ENCODE measurements at places on chromosomes 11 and 22.

DNA sequence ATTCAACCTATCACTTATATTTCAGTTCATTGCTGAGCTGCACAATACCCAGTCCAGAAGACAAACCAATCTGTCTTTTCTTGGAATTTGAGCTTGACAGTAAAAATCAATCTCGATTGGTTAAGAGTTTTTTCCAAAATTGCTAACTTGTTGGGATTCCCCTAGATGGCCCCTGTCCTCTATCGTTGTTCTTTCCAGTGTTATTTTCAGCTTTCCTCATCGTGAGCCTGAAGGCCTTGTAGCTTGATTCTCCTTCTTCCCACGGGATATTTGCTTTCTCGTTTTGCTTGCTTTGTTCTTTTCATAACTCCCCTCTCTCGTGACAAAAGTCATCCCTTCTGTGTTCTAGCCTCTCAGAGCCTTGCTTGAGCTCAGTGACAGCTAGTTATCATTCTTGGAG lies 3.1 kb downstream of the OR8B8 start:
- no peak for DNase-seq

GRCh38 chr11:70503468-70504221 lies 105.3 kb downstream of the CTTN start:
- DNase-seq: no peak

DNA sequence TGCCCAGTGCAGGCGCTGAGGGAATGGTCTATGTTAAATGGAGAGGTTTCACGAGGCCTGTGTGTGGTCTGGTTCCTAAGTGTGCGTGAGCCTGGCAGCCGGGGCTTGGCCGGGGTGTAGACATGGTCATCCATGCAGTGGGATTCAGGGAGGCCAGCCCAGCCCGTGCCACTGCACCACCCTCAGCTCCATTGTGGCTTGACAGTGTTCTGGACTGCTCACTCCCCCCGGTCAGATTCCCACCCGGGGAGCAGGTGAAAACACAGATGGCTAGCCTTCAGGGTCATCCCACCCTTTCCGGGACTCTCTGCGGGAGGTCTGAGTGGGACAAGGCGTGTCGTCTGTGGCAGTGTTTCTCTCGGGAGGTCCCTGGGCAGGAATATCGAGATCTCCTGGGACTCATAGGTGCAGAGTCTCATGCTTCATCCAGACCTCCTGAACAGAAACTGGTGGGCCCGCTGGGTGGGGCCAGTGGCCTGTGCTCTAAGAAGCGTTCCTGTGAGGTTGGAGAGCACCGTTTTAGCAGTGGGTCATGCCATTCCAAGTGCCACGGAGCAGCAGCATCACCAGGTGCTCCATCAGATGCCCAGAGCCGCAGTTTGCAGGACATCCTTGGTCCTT lies 52.3 kb downstream of the ST14 start:
- DNase-seq: no peak

- DNase-seq: no peak
These were observed 95.7 kb downstream of the NAV2 start for GRCh38 chr11:19808076-19808911.

GRCh38 chr11:35290876-35291275 lies 128.5 kb downstream of the SLC1A2 start:
- no peak for DNase-seq

DNA sequence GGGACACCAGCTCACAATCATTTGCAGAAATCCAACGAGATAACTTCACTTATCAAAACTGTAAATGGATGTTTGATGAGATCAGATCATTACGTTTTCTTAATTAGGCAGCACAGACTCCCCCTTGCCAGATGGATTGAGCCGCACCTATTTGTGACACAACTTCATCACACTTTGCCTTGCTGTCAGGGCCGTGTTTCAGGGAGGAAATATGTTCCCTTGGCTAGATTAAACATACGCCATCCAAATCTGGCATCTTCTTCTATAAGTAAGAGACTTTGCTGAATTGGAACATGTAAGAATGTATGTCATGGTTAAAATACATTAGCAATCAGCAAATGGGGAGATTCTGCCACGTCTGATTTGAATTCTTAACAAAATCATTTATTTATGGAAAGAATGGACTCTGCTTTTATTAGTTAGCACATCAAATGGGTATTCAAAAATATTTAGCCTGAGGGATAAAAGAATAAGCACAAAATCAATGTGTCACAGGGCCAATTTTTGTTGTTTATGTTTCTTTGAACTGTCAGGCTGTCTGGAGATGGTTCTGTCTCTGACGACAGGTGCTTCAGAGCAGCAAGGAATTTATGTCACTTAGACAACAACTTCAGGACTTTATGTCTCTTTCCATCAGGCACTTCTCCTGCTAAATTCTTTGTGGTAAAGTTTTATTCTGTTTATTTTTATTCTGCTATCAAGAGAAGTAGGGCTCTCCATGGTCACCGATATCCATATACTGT lies 326.1 kb upstream of the NCAM1 start:
- no peak for DNase-seq

Data from tibial nerve (tissue), 4 donors.